Stimulated activated CD4-positive, alpha-beta T cell treated with anti-CD3 and anti-CD28 coated beads, TNF-alpha, amount 100 ng/mL, for 48 hours (primary cell): ENCODE measurements at places on chromosomes 2 and 18.

DNA sequence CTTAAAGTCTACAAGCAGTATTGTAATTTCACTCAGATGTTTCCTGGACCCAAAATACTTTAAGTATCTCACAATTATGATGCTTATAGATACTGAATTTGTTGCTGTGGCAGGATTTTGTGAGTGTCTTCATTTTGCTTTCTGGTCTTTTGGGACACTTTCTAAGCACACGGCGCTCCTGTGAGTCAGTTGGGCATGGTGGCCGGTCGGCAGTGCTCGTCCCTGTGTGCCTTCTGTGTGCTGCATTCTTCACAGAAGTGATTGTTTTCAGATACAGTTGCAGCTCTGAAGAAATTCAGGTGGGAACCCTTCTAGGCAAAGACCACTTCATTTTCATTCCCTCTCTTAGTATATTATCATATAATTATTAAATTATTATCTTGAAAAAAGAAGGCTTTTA lies 273.3 kb downstream of the ZNF407 start:
- DNase-seq: no peak

DNA sequence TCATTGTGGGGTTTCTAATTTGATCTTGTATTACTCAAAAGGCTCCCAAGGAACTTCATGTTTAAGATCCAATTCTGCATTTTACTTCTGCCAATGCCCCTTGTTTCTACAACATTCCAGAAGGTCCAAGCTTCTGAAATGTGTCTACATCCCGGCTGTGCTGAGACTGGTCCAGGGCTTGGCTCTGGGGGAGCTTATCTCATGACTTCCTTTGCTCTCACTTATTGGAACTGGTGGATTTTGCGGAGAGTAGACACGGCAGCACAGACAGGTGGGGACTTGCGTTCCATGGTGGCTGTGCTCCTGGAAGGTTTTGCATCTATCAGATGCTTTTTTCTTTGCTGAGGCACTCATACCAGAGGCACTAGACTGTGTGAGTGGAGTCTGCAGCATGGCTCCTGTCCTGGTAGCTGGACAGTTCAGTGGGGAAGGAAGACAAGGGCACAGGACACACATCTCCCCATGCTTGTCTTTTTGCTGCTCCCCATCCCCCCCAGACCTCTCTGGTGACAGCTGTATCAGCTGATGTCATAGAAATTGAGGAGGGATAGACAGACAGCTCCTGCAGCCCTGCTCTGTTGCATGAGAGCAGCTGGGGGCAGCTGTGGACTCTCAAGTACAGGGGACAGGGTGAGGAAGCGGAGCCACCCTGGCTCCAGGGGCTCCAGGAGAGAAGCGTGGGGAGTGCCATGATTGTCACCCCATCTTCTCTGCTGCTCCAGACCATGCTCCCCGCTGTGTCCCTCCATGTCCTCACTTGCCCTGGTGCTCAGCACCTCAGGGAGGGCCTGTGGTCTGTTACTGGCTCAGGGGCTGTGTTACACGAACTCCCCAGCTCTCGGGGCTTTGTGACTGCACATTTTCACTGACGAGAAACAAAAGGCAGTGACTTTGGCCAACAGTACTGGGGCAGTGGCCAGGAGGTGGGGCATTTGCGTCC lies 46.0 kb downstream of the ACAA2 start:
- no peak for DNase-seq

DNA sequence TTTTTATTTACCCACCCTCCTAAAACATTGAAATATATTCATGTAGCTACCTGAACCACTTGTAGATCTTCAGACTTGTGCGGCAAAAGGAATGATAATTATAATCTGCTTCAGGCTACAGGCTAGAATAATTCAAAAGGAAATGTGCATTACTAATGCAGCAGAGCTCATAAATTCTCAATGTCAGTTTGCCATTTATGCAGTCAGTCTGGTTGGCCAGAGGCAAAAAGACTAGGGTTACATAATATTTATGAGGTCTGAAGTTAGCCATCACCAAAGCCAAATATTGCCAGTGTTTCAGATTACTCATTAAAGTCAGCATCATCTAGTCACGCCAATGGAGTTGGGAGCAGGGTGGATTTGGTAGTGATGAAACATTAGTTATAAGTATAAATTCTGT lies 38.9 kb downstream of the METAP1D start:
- no peak for DNase-seq

GRCh38 chr2:143481237-143481623 lies 352.0 kb downstream of the ARHGAP15 start:
- no peak for DNase-seq

- DNase-seq: no peak
These were observed 60.0 kb upstream of the SERTAD2 start for GRCh38 chr2:64713686-64714085.
